OCI-M1 (cell line): ENCODE measurements at places on chromosomes 11 and 22.

DNA sequence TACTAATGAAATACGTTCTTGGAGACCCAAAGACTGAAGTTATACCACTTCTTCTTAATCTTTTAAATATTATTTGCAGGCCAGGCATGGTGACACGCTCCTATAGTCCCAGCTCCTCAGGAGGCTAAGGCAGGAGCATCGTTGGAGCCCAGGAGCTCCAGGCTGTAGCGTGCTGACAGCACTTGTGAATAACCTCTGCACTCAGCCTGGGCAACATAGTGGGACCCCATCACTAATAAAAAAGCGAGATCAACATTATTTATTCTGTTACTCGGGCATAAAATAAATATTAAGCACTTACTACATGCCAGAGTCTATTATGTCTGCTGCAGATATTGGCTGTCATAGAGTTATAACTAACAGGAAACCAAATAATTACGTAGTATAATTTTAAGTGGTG, 720 bp upstream of the MED17 start:
- no peak for DNase-seq

DNA sequence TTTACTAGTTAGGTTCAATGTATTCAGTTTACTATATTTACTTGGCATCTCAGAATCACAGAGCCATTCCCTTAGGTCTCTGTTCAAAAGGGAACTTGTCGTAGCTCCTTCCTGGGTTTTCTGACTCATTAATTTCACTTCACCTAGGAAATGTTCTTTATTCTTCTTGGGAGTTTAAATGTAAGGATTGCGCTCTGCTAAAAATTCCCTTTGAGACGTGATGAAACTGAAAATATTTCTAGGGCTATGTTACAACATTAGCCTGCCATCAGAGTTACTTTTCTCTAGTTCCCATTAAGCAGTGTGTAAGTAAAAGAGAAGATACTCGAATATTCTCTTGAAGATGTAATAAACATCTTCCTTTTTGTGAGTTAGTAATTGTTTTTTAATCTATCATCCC, 209.5 kb downstream of the CASP12 start:
- DNase-seq = no peak

- peak; percentile 55 for DNase-seq
Measured at GRCh38 chr11:120400564-120401364, 64.6 kb downstream of the ARHGEF12 start.

DNA sequence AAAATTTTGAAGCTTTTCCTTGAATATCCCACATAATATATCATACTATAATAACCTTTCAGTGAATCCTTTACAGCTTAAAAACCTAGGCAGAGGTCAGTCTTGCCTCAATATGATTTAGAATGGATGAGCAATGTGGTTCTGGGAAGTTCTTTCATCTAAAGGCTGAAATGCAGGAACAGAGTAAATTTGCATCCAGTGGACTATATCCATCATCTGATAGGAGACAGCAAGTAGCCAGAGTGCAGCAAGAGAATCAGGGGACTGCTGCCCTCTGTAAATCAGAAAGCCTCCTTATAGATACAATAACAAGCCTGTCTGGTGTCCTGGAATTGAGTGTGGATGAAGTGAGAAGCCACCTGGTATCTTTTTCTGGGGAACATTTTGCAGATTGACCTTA, 748.3 kb upstream of the CCDC90B start:
- no peak for DNase-seq

GRCh38 chr11:64314805-64315561, 2.4 kb downstream of the TRMT112 start:
- DNase-seq = no peak

- DNase-seq = peak; percentile 75
Measured at GRCh38 chr22:41762980-41763779, 37.3 kb upstream of the CCDC134 start.

GRCh38 chr11:118688851-118689502, 9.5 kb upstream of the TREH start:
- DNase-seq = no peak

- peak; percentile 40 for DNase-seq
Measured at GRCh38 chr11:60657888-60658287, 41.5 kb upstream of the MS4A8 start.

DNA sequence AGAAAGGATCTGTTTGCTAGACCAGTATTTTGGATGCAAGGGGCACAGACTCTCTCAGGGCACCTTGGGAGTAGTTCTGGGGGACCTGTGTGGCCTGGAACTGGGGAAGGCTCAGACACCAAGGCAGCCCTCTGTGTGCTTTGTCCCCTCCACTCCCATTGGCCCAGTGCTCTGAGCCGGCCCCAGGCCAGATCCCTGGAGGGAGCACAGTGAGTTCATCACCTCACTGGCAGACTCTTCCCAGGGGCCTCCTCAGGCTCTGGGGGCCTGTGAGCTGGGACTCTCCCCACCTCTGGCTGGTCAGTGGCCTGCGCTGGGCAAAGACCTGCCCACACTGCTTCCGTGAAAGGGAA, 51.7 kb downstream of the CHRDL2 start:
- DNase-seq = no peak

GRCh38 chr11:26070714-26071380, 261.1 kb upstream of the ANO3 start:
- DNase-seq = no peak

GRCh38 chr11:43359422-43359818, 700 bp downstream of the TTC17 start:
- DNase-seq = peak; percentile 63

DNA sequence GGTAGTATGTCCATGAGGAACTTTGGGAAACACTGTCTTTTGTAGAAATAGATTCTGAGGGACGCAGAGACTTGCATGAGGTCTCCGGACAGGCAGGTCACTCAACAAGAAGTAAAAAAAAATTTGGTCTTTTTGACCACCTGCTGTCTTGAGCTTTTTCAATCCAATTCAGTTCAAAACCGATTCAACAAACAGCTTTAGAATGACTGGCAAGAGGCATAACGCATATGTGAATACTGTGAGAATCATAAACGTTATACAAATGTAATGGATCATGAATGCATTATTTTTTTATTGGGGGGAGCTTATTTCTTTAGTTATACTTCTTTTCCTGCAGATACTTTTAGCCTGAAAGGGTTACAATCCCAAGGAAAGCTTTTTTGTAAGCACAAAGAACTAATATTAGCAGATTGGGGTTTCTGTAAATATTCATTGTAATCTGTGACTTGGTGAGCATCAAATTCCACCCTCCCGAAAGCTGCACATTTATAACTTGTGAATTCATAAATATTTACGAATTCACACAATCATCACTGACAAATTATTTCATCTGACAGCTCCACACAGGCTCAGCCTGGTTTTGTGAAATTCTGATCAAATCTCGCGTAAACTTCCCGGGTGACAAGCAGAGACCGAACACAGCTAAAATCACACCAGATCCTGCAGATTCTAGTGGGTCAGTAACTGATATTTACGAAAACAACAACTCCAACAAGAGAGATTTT, 507.7 kb downstream of the MN1 start:
- no peak for DNase-seq
